ENCODE measurements at places on chromosomes 6 and 20.
A peak's percentile ranks its signal among the peaks of the same experiment; 100 is the strongest.

DNA sequence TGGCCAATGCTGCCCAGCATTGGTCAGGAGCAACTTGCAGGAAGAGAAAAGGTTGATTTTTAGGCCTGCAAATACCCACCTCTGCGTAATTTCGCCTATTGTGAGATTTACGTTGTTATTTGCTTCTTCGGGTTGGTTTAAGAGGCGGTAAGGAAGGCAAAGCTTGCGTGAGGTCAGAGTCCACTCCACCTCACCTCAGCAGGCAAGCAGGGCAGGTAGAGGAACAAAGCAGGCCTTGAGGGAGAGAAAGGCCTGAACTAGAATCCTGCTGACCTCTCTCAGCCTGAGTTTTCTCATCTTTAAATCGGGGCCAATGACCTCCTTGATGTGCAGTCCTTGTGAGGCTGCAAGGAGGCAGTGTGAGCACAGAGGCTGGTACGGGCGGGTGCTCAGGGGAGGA is 239.1 kb downstream of the CDC5L start:
- no peak for DNase-seq

GRCh38 chr6:111748231-111748647 is 125.0 kb downstream of the FYN start:
- no peak for DNase-seq

- no peak for DNase-seq
Observed at GRCh38 chr20:51422514-51423289, 119.8 kb downstream of the NFATC2 start.

- no peak for DNase-seq
Observed at GRCh38 chr20:8227293-8227692, 95.2 kb downstream of the PLCB1 start.

GRCh38 chr20:10322073-10323012 is 103.7 kb downstream of the SNAP25 start:
- no peak for DNase-seq

DNA sequence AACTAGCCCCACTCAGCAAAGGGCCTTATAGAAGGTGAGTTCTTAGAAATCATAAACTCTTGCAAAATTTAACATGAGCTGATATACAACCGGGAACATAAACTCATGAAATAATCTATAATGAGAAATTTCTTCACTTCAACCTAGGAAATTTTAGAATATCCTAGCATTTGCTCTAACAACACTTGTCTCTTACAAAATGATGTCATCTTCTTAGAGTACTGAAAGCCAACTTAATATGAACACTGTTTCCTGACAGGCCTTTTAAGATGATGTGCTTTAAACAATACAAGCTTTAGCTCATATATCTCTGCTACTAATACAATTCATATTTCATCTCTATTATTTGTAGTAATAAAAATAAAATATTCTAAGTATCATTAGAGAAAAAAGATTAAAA is 932 bp downstream of the PACRG start:
- DNase-seq, result no peak

DNA sequence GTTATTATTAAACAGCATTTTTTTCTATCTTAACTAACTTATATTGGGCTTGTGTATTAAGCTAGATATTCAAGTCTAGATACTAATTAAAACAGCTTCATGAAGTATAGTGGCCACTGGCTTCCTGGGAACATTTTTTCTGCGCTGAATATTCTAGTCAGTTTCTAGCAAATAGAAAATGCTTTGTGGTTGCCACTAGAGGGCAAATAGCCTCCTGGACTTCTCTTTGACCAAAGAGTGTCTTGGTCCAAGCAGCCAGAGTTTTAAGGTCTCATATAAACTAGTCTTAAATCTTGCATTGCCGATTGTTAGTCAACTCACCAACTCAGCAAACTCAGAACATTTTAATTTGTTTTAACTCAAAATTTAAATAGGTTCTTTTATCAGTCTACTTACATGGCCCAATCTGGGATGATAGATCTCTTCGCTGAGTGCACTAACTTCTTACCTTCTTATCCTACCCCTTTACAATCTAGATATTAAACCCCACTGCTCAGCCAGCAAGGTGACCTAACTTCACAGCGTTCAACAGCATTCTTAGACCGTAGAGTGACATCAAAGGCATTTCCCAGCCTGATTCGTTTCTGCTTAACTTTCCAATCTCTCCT is 24.6 kb upstream of the ID4 start:
- peak; percentile 61 for DNase-seq

Data from NCI-H82 (cell line).